IPS DF 6.9 (cell line): ENCODE measurements at places on chromosomes 12 and 14.

GRCh38 chr12:113052326-113052725 is 4.2 kb upstream of the DTX1 start:
- no peak for DNase-seq

GRCh38 chr12:96425321-96425720 is 25.1 kb upstream of the CDK17 start:
- no peak for DNase-seq

DNA sequence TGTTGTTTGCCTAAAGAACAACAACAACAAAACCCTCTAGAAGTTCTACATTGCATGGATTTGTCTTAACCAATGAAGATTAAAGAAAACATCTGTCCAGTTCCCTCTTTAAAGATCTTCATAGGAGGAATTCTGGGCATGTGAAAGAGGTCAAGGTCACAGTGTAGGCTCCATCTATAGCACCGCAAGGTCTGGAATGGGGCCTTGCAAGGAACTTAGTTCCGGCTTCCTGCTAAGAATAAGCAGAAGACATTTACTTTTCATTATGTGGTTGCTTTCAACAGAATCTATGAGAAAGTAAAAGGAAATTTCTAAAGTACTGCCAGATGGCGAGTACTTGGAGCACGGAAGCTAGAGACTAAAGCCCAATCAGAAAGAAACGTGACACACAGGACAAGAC is 57.2 kb upstream of the GNPNAT1 start:
- no peak for DNase-seq

GRCh38 chr12:51914034-51914923 is 7.0 kb downstream of the ACVRL1 start:
- DNase-seq = no peak

- DNase-seq = no peak
These were observed 74.9 kb downstream of the TSPAN9 start for GRCh38 chr12:3152011-3152511.

- DNase-seq = no peak
These were observed 76.0 kb upstream of the TMCC3 start for GRCh38 chr12:94726236-94726835.

DNA sequence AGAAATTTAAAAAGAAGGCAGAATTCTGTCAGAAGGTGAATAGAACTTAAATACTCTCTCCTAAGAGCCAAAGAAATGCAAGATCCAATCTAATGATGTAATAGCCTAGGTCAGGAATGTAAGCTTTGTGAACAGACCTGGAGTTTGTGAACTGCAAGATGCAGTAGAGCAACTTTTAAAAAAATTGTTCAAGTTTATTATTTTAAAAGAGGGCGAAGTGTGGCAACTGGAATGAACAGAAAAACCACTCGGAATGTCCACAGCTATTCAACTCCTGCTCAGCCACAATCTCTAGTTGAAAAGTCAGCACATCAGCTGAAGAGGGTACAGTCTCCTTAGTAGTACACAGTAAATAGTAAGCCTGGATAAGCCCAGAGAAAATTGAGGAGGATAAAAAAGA is 228.8 kb downstream of the PPFIA2 start:
- DNase-seq = no peak

- DNase-seq = no peak
These were observed at the start of gene CDH24 for GRCh38 chr14:23056956-23057756. TSS of gene CDH24 (minus strand) at chr14:23057520. CDS start at chr14:23055733, 1,787 bp downstream.
